M059J (cell line): ENCODE measurements at places on chromosomes 2 and 18.

GRCh38 chr2:127525691-127526131, 578 bp downstream of the IWS1 start:
- DNase-seq = peak; percentile 59

DNA sequence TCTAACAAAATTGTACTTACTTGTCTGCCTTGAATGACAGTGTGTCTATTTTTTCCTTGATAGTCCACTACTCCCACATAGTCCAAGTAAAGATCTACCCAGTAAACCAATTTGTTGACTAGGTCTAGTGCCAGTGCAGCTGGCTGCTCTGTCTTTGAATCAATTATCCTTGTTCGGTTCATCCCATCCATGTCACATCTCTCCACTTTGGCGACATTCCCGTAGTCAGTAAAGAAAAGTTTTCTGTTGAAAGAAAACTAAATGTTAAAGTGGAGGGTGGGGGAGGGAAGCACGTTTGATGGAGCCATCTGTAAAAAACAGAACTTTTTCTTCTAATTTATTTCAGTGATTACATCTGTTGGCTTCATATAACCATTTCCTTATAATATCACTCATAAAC, 1068.8 kb downstream of the LRP1B start:
- no peak for DNase-seq

DNA sequence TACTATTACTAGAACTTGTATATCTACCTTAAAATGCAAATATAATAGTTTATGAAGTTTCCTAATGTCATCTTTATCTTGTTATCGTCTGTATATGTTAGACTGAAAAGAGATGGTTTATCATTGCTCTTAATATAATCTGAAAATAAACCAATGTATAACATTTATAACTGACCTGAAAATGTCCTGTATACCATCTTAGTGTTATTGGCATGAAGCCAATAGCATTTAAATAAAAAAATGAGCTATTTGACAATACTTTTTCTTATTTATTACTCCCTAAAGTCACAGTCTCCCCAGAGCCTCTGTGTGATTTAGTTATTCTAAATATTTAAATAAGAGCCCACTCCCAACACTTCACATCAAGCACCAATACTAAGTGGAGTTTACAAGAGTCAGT, 1.8 kb downstream of the VWC2L start:
- DNase-seq = no peak

- no peak for DNase-seq
Observed at GRCh38 chr2:8822218-8822617, 15.2 kb downstream of the KIDINS220 start.

DNA sequence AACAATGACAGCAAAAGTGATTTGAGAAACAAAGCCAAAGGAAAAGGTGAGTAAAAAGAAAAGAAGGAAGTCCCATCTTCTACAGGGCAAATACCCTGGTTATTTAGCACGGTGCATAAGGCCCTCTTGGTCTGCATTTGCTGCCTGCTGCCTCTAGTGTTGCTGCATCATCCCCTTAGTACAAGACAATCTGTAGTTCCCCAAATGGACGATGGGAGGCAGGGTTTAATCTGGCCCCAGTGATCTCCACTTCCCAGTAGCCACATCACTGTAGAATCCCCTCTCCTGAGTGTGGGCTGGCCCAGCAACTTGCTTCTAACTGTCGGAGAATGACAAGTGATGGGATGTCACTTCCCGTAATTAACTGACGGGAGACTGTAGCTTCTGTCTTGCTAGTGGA, 85.1 kb downstream of the CTAGE1 start:
- DNase-seq = no peak
